ENCODE measurements at places on chromosomes 7 and 10.
A peak's percentile ranks its signal among the peaks of the same experiment; 100 is the strongest.

- DNase-seq = no peak
These were observed 17.9 kb upstream of the ZNF32 start for GRCh38 chr10:43666552-43666951.

GRCh38 chr10:109740436-109740835 is 182.9 kb downstream of the XPNPEP1 start:
- DNase-seq = no peak

GRCh38 chr7:142307246-142307900 is 49.5 kb upstream of the PRSS58 start:
- DNase-seq = no peak

GRCh38 chr10:6354168-6354772 is 151.5 kb downstream of the PFKFB3 start:
- DNase-seq = no peak

DNA sequence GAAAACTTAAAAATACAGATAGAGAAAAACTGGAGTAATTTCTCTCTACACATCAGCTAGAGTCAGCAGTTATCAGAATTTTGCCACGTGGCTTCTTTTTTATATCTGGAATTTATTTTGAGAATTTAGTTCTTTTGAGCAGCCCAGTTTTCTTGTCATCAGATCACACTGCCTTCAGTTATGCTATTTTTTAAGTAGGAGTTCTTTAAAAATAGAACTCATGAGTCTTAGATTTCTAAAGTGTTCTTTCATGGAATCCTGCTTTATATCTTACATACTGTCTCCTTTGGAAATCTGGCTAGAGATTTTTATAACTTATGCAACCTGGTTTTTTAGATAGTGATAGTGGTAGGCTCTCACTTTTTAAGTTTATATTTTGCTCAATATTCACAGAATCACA is 24.2 kb downstream of the AGR2 start:
- DNase-seq = no peak

- peak; percentile 87 for DNase-seq
These were observed 42.8 kb downstream of the FOXL3 start for GRCh38 chr7:332646-333392.

DNA sequence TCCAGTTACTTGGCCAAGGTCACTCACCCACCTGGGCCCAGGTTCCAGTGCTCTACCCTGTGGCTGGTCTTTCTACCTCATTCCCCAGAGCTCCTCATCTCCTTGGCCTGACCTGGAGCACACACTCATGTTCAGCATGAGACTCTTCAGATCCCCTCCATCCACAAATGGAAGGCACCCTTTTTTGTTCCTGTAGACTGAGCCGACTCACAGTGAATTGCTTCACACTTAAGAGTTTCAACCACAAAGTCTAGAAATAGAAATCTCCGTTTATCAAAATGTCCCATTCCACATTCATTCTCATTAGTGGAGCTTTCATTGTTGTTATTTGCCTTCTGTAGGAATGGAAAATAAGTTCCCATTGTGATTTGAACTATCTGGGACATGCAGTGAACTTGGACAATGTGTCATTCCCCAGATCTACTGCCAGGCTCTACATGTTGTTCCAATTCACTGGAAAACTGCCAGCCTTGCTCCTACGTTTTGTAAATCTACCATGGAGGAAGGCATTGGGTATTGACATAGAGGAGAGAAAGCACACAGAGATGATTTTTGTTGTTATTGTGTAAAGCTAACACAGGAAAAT is 125.3 kb upstream of the CELF2 start:
- no peak for DNase-seq

GRCh38 chr7:106060394-106060920 is 51.7 kb downstream of the SYPL1 start:
- DNase-seq = no peak

Measured in CD4-positive, alpha-beta T cell treated with Interferon alpha-2 for 1 hour (primary cell).